ENCODE measurements at places on chromosomes 7 and 10.

DNA sequence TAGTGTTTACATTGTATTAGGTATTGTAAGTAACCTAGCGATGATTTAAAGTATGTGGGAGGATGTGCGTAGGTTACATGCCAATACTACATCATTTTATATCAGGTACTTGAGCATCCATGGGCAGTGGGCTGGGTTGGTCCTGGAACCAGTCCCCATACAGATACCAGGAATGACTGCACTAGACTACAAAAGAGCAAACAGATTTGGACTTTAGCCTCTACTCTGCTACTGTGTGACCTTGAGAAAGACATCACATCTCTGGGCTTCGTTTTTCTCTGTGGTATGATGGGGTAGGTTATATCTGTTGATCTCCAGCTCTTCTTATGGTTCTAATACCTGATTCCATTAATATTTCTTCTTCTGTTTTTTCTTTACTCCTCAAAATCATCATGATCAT, 412.5 kb upstream of the LRGUK start:
- no peak for DNase-seq

DNA sequence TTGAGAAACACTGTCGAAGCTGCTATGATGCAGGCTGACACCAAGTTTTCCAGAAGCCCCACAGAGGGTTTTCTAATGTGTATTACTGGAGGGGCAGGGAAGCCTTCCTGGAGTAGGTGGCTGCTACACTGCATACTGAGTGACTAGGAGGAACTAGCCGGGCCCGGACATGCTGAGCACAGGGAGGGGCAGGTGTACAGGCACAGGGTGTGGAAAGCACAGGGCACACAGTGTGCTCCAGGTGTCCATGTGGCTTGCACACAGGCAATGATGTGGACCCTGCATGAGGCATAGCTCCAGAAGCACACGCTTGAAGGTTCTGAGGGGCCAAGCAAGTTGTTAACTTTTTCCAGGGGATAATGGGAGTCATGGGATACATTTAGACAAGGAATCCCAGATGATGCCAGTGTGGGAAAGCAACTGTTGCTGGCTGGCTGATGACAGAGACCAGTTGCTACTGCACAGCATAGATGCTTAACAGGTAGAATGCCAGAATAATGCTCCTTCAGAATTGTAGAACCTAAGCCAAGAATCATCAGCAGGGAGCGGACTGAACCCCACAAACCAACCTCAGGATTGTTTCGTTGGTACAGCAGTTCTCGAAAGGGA, 14.6 kb downstream of the DHX32 start:
- DNase-seq, result no peak

- DNase-seq, result no peak
Observed at GRCh38 chr7:34842782-34843181, 184.8 kb downstream of the NPSR1 start.

DNA sequence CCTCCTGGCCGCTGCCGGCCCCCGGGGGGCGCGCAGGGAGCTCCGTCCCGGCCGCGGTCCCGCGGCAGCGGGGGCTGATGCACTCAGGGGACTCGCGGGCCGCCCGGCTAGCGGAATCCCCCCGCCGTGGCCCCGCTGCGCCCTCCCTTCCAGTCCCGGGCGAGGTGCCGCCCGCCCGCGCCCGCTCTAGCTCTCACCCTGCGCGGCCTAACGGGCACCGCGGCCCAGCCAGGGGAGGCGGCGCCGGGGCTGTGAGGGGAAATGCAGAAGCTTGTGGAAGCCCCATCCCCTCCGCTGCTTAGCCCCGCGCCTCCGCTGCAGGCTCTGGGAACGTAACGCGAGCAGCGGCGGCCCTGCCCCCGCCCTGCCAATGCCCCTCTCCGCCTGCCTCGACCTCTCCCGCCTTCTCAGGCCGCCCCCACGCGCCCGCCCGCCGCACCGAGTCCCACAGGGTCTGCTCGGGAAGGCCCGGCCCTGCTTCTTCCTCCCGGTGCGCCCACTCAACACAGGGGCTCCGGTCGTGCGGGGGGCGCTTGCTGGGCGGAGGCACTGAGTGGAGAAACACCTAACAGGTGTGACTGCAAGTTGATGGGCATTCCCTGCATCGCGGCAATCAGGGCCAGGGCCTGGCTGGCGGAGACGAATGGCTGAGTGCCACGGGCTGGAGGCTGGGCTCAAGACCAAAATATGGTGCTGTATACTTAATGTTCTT, 384 bp upstream of the TMEM229A start:
- DNase-seq, result no peak

GRCh38 chr10:85661123-85661522, 705.5 kb downstream of the GRID1 start:
- DNase-seq, result no peak

DNA sequence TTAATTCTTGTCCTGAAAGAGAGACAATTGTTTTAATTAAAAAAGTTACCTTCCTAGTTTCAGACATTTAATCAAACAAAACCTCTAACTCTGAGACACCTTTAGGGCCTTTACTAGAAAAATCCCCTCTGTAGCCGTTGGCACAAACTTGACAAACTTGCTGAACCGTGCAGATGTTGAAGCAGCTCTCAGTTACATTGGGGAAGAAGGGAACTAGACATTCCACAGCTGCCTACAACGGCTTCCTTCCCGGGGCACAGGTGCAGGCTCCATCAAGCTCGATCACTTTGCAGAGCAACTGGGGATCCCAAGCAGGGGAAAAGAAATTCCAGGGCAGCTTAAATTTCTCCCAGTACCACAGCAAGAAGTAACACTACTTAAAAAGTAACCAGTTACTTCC, 141.3 kb downstream of the SKAP2 start:
- no peak for DNase-seq

DNA sequence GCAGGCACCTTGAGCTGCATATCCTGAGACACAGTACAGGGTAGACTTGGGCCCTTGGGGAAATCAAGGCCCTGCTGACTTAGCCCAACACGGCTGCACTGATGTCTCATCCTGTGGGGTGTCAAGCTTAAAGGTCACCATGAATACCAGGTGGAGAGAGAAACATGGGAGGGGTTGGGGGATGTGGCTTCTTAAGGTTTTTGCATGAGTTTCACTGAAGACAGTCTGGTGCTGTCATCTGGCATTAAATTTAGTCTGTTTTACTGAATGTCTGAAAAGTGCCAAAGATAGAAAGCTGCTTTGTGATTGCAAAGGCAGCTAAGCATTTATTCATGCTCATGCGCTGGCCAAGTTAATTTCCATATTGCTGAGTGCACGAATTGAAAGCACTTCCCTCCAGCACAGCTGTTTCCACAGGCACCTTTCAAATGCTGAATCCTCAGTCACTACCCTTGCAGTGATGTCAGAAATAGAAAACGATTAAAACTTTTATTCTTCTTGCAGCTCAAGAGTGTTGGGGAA, 102.1 kb downstream of the OSBPL3 start:
- DNase-seq, result no peak

DNA sequence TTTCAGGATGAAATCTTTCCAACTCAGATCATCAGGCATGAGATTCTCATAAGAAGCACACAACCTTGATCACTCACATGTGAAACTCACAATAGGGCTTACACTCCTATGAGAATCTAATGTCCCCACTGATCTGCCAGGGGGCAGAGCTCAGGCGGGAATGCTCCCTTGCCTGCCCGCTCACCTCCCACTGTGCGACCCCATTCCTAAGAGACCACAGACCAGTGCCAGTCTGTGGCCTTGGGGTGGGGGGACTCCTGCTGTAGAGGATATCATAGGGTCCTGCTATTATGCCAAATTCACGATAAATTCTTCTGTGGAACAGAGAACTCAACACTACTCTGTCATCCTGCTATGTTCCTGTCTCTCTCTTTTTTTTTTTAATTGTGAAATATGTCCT, 5.2 kb upstream of the RASGEF1A start:
- no peak for DNase-seq

GRCh38 chr7:2309889-2310331, 4.3 kb downstream of the SNX8 start:
- DNase-seq, result no peak

- DNase-seq, result no peak
Observed at GRCh38 chr10:614790-615582, 74.5 kb downstream of the DIP2C start.
